ENCODE measurements at places on chromosomes 2 and 18. TPM values are rescaled to one million over a fixed set of nuclear protein-coding genes. Genes with fewer than 3 reads are reported as not detected.

SGO2 gene
- 12.7 TPM for polyA plus RNA-seq

HOXD12 gene
- polyA plus RNA-seq: 0.62 TPM

DNA sequence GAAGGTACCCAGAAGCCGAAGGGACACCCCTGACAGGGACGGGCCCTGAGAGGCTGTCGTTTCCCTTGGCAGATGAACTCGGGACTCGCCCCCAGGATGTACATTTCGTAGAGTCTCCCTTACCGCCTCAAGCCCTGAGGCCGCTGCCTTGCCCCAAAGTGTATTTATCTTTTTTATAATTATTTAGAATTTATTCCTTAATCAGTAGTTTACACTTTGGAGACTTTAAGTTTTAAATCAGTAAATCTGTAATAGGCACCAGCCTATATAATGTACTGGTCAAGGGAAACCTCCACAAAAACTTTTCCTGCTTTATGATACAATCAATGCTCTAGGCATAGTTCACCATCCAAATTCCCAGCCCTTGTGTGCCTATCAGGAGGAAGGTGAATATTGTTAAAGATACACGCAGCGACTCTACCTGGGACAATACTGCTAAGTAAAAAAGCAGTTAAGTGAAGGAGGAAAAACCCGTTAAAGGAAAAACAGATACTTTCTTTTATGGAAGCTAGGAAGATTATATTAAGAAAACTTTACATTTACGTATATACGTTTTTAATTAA lies 848 bp downstream of the VRK2 start:
- no peak for DNase-seq

GRCh38 chr2:70643715-70644114 lies 90.1 kb upstream of the TGFA start:
- DNase-seq: no peak

CHPF gene
- polyA plus RNA-seq: 17.6 TPM

CPS1 gene
- polyA plus RNA-seq: 2.4 TPM

DNA sequence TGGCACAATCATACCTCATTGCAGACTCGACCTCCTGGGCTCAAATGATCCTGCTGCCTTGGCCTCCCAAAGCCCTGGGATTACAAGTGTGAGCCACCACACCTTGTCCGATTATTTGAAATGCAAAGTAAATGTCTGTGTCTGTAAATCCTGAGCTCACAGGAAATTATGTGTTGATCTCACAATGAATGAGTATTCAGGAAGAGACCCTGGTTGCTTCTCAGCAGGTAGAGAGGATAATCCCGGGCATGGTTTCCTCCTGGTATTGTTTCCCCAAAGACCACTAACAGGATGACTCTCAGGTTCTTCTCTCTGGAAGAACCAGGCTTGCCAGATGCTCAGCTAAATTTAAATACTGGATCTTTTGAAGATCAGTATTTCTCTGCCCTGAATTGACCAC lies 147.6 kb downstream of the LDLRAD4 start:
- no peak for DNase-seq

DNA sequence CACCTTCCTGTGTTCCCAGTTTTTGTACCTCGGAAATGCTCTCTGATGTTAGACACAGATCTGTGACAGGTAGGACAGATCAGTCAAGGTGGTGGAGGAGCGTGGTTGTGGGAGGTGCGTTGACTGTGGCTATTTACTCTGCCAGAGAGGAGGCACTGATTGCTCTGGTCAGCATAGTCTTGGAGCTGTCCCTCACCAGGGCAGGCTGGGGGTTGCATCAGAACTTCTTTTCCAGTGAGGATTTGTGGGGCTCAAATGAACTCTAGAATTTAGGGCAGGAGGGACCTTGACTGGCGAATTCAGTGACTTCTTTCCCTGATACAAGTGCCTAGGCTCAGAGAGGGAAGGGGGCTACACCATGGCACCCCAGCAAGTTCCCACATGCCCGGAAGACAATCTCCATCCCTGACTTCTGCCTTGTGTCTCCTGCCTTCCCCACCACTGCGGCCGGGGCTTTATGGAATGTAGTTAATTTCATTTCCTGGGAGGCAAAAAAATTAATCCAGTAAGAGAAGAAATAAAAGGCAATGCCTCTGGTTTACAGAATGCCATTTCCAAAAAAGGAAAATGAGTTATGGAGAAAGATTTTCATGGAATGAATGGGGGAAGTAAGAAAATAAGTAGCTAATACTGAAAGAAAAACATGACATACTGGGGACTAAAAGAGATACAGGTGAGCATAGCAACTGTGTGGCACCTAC lies 26.1 kb downstream of the NIFK start:
- DNase-seq: no peak

GRCh38 chr2:105369777-105370690 lies 28.8 kb downstream of the FHL2 start:
- peak; percentile 78 for DNase-seq

DNA sequence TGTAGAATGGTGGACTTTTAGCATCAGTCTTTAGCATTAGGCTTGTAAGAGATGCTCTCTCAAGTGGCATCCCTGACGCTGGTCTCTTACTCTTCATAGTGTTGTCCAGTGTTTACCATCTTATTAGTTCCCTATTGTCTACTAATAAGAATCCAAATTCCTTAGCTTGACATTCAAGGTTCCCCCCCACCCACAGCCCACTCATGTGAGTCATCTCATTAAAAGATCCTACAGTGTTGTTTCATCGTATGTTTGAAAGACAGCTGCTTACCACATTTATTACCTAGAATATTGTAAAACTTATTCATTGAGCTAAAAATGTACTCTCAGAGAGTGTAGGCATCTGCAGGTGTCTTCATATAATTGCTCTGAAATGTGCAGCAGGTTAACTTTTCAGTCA lies 28.5 kb downstream of the EIF5B start:
- DNase-seq: no peak

AMER3 gene
- polyA plus RNA-seq: 0.06 TPM

BUB1 gene
- 25.2 TPM for polyA plus RNA-seq

GRCh38 chr2:73076701-73077423 lies 5.3 kb upstream of the SFXN5 start:
- no peak for DNase-seq

GRCh38 chr2:76749858-76750257 lies 772.3 kb downstream of the LRRTM4 start:
- DNase-seq: no peak

DNA sequence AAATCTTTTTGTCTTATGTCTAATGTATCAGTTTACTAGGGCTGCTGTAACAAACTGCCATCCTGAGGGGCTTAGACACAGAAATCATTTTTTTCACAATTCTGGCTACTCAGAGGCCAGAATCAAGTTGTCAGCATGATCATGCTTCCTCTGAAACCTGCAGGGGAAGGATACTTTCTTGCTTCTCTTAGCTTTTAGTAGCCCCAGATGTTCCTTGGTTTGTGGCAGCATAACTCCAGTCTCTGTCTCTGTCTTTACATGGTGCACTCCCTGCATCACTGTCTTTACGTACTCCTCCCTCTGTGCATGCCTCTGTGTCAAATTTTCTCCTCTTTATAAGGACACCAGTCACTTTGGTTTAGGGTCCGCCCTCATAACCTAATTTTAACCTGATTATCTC lies 2.0 kb upstream of the SCN3A start:
- no peak for DNase-seq

CMPK2 gene
- polyA plus RNA-seq: 3.8 TPM

TTR gene
- 1.6 TPM for polyA plus RNA-seq
